GM10248 (cell line): ENCODE measurements at places on chromosomes 2 and 18.

DNA sequence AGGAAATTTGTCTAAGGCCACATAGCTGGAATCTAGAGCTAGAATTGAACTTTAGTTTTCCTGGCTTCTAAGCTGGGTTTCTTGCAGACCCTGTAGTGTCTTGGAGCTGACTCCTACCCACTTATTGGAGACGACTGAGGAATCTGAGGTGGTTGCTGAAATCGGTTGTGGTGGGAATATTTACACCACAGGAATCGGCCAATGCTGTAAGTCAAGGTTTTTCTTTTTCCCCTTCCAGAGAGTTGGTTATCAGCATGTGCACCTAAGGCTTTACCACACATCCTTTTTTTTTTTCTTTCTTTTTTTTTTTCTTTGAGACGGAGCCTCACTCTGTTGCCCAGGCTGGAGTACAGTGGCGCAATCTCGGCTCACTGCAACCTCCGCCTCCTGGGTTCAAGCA lies 9.4 kb downstream of the CABLES1 start:
- no peak for DNase-seq

DNA sequence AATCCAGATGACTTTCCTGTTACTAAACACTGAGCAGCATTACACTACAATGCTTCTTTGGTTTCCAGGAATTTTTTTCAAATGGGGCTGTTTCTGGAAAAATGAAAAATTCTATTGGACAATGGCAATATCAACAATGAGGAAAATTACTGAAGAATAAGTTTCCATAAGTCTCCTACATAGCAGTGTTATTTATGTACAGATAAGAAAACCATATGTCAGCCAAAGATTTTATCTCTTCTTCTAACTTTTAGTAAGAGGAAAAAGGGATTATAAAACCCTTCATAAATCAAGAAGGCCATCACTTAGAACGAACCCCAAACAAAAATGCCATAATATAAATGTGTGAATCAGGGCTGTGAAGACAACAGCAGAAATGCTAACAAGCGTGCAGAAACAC lies 31.6 kb upstream of the NOSTRIN start:
- DNase-seq, result no peak

DNA sequence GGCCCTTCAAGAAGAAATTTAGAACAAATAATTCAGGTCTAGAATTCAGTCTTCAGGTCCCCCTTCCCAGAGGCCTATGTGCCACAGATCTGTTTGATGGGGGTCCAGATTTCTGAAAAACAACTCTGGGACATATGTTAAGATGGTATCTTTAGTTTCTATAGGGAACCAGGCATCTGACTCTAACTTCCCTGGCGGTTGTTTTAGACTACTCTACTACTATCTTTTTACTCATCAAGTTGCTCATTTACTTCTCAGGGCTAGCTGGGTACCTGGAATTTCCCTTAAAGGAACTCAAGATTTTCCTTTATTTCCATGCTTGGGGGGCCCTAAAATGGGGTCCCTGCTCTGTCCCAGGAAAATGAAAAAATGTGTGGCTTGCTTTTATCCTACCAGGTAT lies 114.7 kb upstream of the RAB6C start:
- DNase-seq, result no peak

DNA sequence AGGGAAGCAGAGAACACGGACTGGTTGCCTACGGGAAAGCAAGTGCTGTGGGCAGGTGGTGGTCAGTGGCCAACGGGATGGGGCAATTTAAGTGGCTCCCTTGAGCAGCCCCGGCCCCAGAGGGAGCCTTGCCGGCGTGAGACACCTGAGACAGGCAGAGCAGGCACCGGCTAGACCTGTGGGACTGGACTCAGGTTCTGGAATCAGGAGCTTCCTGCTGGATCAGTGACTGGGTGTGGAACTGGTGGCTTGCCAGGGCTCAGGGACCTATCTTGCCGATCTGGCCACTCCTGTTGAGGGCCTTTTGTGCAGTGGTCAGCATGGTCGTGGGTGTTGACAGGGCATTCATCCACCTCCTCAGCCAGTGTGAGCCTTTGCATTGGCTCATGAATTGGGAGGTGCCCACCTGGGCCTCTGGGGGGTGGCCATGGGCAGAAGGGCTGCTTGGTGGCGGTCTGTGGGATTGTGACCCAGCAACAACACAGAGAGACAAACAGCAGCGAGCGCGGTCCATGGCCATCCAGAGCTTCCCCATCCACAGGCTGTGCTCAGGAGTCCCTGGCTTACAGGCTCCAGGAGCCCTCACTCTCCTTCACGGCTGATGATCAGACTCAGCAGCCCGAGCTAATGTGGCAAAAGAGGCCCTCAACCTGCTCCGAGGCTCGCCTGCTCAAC lies 85.4 kb upstream of the ZNF516 start:
- DNase-seq, result no peak

GRCh38 chr2:1833726-1834125 lies 89.4 kb upstream of the PXDN start:
- no peak for DNase-seq

DNA sequence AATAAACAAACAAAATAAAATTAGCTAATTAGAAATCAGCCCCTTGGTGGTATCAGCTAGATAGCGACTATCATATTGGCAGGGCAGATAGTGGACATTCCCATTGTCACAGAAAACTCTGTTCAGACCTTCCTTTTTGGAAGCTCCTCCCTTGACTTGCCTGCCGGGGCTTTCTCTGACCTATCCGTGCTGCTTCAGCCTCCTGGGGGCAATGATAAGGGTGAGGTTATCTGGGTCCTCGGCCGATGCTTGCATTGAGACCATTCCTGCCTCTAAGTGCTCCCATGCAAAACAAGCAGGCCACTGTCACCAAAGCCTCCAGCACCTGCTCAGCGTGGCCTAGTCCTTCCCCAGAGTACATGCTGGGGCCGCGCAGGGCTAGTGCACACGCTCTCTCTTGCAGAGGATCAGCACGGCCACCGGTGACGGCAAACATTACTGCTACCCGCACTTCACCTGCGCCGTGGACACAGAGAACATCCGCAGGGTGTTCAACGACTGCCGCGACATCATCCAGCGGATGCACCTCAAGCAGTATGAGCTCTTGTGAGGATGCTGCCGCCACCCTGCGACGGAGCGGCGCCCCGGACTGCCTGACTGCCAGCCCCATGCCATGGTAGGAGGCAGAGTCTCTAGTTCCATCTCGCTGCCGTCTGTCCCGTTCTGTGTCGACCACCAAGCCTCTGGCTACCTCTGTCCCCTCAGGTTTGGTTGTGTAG lies 27.4 kb downstream of the MPPE1 start:
- DNase-seq, result no peak

DNA sequence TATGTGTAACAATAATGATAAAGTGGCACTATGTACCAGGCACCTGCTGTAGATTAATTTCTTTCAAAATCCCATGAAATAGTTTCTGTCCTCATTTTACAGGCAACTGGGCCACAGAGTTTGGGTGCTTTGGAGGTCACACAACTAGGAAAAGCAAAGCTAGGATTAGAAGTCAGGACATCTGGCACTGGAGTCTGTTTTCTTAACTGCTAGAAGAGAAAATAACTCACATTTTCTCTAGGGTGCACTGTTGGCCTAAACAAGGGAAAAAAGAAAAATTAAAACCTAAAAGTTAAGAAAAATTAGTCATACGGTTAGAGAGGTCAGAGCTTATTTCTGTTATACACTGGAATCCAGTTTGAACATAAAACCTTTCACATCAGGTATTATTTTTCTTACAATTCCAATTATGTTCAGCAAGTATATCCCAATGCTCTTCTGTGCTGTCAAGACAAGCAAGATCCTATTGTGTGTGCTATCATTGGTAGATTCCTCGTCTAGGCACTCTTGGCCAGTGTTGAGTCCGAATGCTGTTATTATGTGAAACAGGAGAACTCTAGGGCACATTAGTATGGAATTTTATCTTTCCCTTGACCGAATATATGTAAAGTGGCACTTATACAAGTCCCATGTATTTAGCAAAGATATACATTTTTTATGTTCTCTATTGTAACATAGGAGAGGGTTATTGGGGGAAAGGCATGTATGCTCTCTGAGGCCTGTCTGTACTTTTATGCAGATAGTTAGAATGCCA lies 1.5 kb upstream of the OSGEPL1 start:
- no peak for DNase-seq

GRCh38 chr2:201872591-201872990 lies 66.3 kb downstream of the CDK15 start:
- DNase-seq, result no peak

- no peak for DNase-seq
Observed at GRCh38 chr2:41970988-41971660, 76.7 kb upstream of the PKDCC start.

GRCh38 chr2:73253901-73254300 lies 19.8 kb downstream of the CCT7 start:
- no peak for DNase-seq

DNA sequence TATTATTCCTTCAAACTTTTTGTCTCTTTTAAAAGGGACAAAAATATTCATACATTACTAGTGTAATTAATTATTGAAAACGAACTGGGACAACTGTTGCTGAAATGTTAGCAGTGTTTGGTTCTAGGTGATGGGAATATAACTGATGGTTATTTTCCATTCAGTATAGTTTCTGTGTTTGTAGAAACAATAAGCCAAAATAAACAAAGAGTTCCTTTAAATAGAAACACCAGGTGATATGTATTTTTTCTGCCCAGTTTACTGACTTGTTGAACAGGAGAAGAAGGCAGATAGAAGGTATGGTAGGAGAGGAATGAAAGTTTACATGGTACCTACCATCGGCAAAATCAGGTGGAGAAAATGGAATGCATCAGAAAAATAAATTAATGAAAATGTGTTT lies 74.2 kb downstream of the LYPD6B start:
- DNase-seq, result no peak

GRCh38 chr2:189726271-189726670 lies 36.3 kb downstream of the OSGEPL1 start:
- no peak for DNase-seq

DNA sequence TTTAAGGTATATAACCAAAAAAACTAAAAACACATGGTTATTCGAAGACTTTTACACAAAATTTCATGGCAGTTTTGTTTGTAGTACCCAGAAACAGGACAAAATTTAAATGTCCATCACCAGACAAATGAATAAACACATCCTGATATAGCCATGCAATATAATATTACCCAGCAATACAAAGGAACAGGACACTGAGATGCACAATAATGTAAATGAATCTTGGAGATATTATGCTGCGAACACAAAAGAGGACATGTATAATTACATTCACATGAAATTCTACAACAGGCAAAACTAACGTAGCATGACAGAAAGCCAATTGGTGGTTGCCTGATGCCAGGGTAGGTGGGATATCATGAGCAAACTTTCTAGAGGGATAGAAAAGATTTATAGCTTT lies 92.4 kb upstream of the OTX1 start:
- DNase-seq, result no peak

- DNase-seq, result no peak
Observed at GRCh38 chr18:43507842-43508481, 230.7 kb upstream of the SYT4 start.

GRCh38 chr2:19911808-19912509 lies 10.2 kb upstream of the TTC32 start:
- no peak for DNase-seq

DNA sequence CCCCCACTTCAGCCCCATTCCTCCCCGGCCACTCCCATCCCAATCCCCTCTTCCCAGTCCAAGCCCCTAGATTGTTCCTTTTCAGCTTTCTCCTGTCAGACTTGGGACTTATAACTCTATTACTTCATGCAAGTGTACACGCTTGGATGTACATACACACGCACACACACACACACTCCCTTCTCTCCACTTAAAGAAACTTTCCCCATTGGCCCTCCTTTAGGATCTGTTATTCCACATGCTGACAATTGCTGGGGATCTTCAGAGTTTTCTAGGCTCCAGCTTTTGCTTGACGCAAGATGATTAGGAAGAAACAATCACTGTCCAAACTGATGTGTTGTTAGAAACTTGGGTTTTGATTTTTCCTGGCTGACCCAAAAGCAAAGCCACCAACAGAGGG lies 75.4 kb downstream of the CDK15 start:
- no peak for DNase-seq

DNA sequence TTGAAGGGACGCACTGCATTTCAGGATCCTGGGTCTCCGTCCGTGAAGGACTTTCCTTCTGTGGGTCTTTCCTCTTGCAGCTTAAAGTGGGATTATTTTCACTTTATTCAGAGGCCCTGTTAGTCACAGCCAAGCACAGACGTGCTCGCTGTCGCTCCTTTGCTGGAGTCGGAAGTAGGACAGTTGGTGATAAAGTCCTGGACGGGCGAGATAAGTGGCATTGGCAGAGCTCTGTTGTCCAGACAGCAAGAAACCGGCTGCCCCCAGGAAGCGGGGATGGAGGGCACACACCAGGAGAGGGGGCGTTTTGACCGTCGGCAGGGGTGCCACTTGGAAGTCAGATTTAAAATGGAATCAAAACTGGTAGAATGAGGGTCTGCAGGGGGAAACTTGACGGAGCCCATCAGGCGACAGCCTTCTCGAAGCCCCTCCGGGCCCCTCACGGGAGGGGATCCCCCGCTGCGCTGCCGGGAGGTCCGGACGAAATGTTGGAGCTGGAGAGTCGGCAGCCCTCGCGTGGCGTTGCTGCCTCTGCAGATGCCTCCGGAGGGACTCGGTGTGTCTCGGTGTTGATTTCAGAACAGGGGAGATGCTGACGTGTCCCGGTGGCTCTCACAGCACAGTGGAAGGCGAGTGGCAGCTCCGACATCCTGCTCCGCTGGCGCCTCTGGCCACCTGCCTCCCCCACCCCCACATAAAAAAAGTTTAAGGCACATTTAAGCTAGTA lies 124.2 kb downstream of the NFATC1 start:
- peak; percentile 69 for DNase-seq

DNA sequence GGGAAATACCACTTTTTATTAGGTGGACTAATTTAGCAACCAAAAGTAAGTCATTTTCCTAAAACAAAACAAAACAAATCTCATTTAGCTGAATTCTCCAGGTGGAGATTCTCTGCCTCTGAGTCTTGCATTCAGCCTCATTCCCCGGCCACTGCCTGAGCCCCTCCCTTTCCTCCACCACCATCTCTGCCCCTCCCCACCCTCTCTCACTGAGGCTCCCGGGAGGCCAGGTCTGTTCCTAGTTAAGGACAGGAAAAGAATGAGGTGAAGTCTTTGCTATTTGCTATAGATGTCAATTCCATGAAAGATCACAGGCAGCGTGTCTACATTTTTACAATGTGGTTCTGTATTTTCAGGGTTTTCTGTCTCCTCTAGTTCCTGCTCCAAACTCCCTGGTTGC lies 83.0 kb upstream of the SOX11 start:
- DNase-seq, result no peak

DNA sequence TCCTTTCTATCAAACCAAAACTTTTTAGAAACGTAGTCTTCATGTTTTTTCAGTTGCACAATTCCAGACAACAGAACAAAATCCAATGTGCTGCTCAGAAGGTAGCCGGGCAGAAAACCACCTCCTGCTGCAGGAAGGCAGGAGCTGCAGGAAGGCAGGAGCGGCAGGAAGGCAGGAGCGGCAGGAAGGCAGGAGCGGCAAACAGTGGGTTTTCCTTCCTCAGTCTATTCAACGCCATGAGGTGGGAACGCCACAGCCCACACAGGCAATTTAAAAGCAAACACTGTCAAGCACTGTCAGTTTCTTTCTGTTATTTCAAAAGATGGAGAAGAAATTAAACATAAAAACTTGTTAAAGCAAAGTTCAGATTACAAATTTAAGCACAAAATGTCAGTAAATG lies 601.2 kb upstream of the SALL3 start:
- DNase-seq, result no peak

- DNase-seq, result no peak
Observed at GRCh38 chr2:26495705-26496297, 17.9 kb upstream of the OTOF start.

- no peak for DNase-seq
Observed at GRCh38 chr18:68233018-68233417, 481.9 kb downstream of the TMX3 start.
